Left ventricle myocardium inferior (tissue), 1 donor: ENCODE measurements at places on chromosomes 1 and 21.

GRCh38 chr1:162694911-162695310 is 62.6 kb downstream of the DDR2 start:
- no peak for DNase-seq

GRCh38 chr1:94633051-94633450 is 91.5 kb upstream of the F3 start:
- DNase-seq, result no peak

GRCh38 chr1:24580756-24581155 is 24.9 kb downstream of the NCMAP start:
- no peak for DNase-seq

DNA sequence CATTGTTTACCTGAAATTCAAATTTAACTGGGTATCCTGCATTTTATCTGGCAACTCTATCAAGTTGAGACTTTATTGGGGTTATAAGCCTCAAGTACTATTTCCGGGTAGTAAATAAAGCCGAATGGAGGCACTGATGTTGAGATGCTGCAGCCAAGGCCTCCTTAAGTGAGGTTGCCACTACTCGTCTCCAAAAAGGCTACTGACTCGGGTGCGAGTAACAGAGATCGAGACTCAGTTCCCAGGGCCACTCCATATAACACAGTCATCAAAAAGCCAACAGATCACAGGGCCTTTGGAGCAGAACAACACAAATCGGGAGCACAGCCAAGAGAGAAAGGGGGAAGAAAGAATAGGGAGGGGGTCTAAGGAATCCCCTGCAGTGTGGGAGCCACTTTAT is 524 bp downstream of the COPA start:
- DNase-seq, result no peak

DNA sequence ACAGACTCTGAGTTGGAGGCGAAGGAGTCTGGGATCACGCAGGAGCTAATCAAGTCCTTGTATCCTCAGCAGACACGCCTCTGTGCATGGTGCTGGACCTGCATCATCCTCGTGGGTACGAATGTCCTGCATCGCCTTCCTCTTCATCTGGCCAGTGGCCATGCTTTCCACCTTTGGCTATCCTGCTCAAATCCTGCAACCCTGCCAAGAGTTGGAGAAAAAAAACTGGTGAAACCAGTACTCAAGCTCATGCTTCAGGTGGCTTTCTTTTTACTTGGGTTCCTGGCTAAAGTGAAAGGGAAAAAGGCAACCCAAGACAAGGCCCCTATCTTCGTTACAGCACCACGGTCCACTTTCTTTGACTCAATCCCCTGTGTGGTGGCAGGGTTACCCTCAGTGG is 8.9 kb downstream of the SETSIP start:
- DNase-seq, result no peak

- DNase-seq, result no peak
Observed at GRCh38 chr1:25701030-25701785, 84.6 kb downstream of the MAN1C1 start.

GRCh38 chr1:67429528-67430357 is 459 bp downstream of the SERBP1 start:
- peak; percentile 19 for DNase-seq

DNA sequence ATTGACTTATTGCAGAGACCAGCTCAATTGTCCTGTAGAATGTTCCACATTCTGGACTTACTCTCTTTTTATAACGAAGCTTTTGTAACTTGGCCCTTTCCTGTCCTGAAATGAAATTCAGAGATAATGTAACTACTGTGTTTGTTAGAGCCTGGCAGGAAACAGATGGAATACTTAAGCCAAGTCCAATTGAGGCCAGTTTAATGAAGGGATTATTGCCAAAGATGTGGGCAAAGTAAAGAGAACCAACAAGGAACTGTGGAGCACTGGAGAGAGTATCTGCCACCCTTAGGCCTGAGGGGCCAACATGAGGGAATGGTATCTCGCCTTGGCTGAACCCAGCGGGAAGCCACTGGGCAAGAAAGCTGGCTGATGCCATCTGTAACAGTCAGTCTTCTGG is 32.9 kb downstream of the MFSD2A start:
- no peak for DNase-seq

GRCh38 chr1:9058465-9058864 is 11.0 kb downstream of the SLC2A5 start:
- DNase-seq, result no peak

GRCh38 chr1:151327903-151328674 is 873 bp upstream of the PI4KB start:
- DNase-seq, result no peak
